Stimulated activated CD4-positive, alpha-beta T cell treated with anti-CD3 and anti-CD28 coated beads, Interleukin-1b, Interleukin-23, amount 100 ng/mL, for 1 hour (primary cell): ENCODE measurements at places on chromosomes 6 and 20.

- no peak for DNase-seq
Observed at GRCh38 chr6:155974811-155975323, 519.2 kb upstream of the NOX3 start.

DNA sequence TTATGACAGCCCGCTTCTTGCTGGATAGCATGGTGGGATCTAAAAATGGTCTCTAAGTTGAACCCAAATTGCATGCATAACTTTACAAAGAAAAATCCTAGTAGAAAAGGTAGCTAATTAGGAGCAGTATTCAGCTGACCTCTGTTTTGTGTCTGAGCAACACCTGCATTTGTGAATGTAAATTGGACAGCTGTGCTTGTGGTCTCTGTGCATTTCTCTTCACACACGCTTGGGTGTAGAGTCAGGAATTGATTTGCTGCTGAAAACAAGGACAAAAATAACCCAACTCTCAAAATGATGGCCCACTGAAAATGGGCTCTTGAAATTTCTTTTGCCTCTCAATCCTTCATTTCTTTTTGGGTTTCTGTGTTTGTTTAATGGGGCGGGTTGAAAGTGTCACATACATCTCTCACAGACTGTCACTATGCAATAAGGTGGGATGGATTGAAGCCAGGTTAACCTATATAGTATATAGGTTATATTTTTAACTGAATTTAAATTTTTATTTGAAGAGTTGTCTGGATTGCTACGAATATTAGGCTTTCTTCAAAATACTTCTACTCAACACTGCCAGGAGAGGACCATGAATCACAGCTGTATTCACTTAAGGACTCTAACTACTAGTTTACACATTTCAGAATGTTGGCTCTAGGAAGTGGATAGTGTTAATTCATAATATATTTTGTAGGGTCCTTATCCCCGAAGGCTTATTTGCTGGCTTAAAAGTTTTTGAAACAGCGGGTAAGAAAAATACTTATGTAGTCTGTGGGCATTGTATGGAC, 46.5 kb downstream of the SOBP start:
- no peak for DNase-seq

- no peak for DNase-seq
Observed at GRCh38 chr20:20407891-20408805, 40.2 kb downstream of the INSM1 start.

DNA sequence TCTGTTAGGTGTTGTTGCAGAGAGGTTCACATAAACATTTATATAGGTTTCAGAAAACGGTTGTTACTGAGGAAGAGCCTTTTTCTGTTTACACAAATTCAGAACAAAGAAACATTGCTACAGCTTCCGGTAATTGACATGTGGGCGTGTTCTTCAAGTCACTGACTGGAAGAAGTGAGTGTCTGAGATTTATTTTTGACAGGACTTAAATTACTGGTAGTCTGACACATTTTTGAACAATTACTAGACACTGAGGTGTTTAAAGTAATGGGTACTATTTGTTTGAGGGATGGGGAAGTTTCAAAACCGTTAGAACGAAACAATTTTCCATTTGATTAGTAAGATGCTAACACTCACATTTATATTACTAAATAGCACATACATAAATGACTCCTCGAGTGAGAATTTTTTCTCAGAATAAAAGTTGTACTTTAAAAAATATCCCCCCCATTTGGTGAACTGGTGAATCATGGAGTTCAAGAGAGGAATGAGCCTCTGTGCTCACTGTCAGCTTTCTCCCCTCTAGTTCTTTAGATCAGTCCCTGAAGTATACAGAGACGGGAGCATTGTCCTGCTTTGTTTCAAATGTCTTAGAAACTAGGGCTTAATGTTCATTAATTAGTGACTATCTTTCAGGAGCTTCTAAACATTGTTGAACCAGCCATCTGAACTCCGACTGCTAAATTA, 98.7 kb downstream of the TSHZ2 start:
- DNase-seq, result no peak
